AG09319 (cell line): ENCODE measurements at places on chromosomes 16 and 17.

DNA sequence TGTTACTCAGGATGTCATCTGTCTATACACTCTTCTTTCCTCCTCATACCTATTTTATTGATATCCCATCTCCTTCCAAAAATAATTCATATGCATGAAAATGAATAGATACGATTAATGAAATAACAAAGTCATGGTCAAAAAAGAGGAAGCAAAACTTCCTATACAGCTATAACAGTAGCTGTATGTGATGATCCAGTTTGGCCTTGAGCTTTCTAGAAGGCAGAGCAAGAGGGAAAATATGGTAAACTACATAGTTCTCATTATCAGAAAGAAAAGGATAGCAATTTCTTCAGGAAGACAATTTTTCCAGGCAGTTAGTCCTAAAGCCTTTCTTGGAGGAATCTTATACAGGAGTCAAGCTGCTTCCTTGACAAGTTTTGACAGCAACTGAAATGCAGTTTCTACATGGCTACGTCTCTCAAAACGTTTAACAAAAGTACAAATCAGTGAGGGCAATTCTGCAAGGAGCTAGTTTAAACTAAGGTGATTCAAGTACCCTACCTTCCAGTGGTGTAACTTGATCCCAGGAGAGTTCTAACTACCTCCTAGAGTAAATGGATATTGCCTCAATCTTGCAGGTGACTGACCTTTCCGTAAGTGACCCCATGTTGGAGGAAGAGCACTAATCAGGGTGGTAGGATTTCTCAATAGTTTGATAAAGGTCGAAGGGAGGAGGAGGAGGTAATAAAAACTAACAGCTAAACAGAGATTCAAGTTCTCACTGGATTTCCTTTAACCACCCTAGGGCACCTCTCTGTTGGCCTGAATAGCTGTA, 1.0 kb downstream of the SPAG5 start:
- no peak for DNase-seq

GRCh38 chr17:79795795-79796443, 958 bp downstream of the CBX8 start:
- no peak for DNase-seq

- no peak for DNase-seq
Measured at GRCh38 chr17:60645918-60646523, 31.6 kb upstream of the BCAS3 start.

- no peak for DNase-seq
Measured at GRCh38 chr16:87851601-87852000, 17.7 kb downstream of the SLC7A5 start.

GRCh38 chr16:3952737-3953131, 72.2 kb upstream of the CREBBP start:
- no peak for DNase-seq

DNA sequence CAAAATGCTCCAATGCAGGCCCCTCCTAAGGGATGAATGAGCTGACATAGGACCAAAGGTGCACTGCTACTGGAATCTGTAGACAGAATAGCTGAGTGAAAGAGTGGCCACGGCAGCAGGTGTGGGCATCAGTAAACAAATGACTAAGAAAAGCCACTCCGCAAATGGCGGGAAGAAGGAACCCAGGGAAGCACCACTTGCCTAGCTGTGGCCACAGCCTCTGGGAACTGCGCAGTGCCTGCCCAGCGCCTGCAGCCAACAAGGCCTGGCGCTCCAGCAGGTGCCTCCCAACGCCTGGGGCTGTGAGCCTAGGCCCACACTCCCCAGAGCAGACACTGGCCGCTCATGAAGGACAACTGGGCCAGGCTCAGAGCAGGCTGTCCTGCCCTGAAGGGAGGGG, 11.8 kb downstream of the PEMT start:
- DNase-seq, result no peak

GRCh38 chr16:84058664-84059063, 16.1 kb upstream of the SLC38A8 start:
- no peak for DNase-seq

DNA sequence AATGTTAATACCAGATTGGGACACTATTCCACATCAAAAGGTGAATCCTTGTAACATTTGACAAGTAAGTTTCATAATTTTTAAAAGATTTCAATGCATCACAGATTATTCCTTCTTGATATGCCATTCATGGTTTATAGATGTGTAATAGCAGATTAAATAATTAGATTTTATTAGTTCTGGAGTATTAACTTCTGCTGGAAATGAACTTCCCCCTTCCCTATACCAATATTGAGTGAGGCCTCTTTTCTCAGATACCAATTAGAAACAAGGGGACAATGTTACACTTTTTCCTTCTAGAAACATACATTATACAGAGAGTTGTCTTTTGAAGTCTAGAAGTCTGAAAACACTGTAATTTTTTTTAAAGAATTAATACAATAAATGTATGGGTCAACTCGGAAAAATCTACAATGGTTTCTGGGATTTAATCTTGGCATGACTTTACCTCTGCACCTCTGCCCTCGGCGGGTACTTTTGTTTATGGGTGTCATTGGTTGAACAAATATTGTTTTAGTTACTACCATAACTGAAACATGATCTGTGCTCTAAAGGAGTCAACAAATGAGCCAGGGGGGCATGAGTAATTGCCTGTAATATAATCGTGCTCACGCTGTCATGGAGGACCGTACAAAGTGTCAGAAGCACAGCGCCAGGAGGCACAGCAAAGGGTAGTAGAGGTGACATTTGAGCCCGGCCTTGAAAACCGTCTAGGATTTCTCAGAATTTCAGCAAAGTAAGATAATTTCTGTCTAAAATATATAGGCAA, 8.2 kb downstream of the LRRC37B start:
- no peak for DNase-seq

GRCh38 chr17:10177131-10177912, 21.1 kb downstream of the GAS7 start:
- no peak for DNase-seq

DNA sequence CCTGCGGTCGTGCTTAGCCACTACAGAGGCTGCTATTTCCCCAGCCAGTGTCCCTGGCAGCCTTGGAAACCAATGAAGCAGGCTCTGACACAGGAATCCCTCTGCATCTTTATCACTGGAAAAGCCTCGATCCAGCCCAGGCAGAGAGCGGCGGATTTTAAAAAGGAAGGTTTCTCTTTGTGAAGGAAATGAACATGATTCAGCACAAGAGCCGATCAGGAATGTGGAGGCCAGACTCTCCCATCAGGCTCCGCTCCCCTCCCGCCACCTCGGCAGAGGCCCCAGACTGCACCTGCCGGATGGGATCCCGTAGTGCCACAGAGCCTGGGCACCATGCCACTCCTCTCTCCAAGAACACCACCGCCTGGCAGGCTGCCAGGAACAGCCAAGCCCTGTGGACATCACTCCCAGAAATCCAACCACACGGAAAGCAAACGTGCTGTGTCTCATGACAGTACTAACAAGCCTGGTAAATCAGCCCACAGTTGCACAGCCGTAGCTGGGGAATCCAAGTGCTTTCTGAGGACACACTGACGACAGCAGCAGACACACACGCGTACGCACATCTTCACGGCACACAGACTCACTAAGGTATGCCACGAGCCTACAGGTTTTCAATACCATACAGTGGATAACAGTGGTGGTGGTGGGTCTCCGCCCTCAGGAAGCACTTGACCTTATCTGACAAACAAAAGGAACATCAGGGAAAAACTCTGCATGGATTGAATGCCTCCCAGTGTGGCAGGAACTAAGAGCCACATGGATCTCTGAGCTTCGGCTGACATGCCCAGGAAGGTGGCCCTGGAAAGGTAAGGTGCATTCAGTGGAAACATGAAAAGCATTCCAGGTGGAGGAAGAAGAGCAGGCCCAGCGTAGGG, 5.4 kb downstream of the LRRC75A start:
- DNase-seq, result peak; percentile 8

- DNase-seq, result no peak
Measured at GRCh38 chr16:5918567-5919130, 821.1 kb upstream of the EEF2KMT start.

DNA sequence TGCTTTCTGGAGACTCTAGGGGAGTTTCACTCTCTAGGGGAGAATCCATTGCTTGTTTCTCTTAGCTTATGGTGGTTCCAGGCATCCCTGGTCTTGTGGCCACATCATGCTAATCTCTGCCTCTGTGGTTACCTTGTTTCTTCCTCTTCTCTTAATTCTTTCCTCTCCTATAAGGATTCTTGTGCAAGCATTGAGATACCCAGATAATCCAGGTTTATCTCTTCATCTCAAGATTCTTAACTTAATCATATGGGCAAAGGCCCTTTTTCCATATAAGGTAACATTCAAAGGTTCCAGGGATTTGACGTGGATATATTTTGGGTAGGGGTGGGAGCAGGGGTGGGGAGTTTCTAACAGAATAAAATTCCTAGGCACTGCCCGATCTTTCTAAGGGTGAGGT, 32.6 kb downstream of the FAM20A start:
- DNase-seq, result no peak

DNA sequence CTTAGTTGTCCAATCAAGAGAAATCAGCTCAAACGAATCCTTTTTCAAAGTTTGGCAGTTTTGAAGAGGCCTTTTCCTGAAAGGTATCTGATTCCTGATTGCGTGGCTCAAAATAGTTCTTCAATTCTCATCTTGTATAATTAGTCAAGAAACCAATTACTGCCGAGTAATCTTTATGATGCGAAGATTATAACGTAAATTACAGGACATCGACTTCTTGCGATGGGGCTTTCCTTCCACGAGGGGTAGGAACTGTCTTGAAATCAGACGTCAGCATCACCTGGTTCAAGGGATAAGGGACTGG, 644 bp upstream of the ARL2BP start:
- no peak for DNase-seq

GRCh38 chr16:10558746-10559641, 21.4 kb downstream of the EMP2 start:
- peak; percentile 11 for DNase-seq

GRCh38 chr16:79863128-79864031, 262.8 kb upstream of the MAF start:
- no peak for DNase-seq

DNA sequence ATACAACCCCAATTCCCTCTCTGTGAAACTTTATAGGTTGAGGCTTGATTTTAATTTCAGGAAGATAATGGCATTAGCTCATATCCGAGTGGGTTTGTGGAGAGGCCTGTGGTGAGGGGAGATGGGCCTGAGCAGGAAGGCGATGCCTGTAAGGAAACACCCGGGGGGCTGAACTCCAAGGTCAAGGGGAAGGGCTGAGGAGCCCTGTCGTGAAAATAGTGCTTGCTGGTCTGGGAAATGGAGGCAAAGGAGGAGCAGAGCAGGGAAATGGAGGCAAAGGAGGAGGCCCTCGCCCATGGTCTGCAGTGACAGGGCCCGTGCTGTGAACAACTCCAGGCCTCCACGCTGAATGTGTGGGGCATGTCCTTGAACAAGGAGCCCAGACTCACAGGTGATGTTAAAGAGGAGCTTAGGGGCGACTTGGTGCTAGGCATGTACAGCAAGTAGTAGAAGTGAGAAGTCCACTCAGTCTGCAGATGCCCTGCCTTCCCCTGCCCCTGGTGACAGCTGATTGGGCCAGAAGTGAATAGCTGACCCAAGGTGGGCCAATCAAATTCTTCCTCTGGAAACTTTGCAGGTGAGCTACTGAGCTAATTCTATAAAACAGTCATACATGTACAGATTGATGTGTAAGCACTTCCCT, 38.1 kb downstream of the MRPS23 start:
- no peak for DNase-seq

DNA sequence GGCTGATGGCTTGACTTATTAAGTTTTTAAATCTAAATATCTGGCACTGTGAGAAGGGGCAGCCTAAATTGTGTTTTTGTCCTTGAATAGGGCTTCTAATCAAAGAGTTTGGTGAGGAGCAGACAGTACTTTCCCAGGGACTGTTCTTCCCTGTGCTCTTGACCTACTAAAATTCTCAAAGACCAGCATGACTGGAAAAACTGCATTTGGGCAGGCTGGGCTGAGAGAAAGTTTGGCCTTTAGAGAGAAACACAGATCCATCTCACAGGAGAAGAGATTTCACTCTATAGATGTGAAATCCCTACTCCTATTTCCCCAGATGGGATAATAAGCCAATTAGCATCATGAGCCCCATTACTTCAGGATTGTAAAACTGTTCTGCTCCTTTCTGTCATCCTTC, 7.3 kb downstream of the PCTP start:
- no peak for DNase-seq

GRCh38 chr17:30905742-30906100, 317 bp downstream of the TEFM start:
- DNase-seq, result no peak

DNA sequence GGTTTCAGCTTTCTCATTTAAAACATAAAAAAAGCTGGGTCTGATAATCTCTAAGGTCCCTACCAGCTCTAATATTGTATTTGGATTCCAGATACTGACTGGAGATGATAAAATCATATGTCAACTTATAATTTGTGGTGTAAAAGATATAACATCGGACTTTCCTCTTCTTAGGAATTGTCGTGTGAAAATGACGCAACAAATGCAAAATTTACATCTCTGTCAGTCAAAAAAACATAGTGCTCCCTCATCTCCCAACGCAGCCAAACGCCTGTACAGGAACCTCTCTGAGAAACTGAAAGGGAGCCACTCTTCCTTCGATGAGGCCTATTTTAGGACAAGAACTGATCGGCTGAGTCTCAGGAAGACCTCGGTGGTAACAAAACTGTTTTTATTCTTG, 197.3 kb downstream of the ANKFN1 start:
- no peak for DNase-seq

DNA sequence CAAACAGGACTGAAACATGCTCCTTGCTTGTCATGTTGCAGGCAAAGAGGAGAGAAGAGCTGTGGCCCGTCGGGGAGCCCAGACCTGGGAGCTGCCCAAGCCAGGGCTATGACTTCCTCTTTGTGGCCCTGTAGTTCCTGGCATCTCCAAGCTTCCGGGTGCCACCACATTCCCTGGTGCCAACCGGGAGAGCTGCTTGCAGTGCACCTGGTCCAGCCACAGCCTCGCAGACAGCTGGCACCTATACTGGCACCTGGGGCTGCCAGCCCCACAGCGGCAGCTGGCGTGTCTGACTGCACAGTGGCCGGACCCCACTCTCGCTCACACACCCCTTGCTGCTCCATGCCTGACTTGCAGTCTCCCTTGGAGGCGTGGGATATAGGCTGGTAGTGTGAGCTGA, 37.1 kb upstream of the FOXJ1 start:
- DNase-seq, result no peak

- no peak for DNase-seq
Measured at GRCh38 chr16:86710602-86710950, 132.2 kb downstream of the FOXL1 start.

GRCh38 chr17:80981062-80981902, 10.4 kb upstream of the CHMP6 start:
- DNase-seq, result no peak

- DNase-seq, result no peak
Measured at GRCh38 chr17:31060791-31061550, 33.8 kb upstream of the NF1 start.

GRCh38 chr16:68519225-68519745, 19.8 kb upstream of the ZFP90 start:
- DNase-seq, result no peak

GRCh38 chr17:78228176-78228575, 3.3 kb upstream of the TMEM235 start:
- no peak for DNase-seq

GRCh38 chr16:30395992-30396585, 869 bp downstream of the ZNF48 start:
- DNase-seq, result no peak

- no peak for DNase-seq
Measured at GRCh38 chr17:75124819-75125162, 6.8 kb downstream of the NT5C start.
